IMR-90 (cell line): ENCODE measurements at places on chromosomes 16 and 17. TPM values are rescaled to one million over a fixed set of nuclear protein-coding genes. Genes with fewer than 3 reads are reported as not detected.
A peak's percentile ranks its signal among the peaks of the same experiment; 100 is the strongest.

The CACNA1H gene
- 1.6 and 1.7 TPM in 2 replicates for total RNA-seq

The ATP1B2 gene
- not detected in 2 replicates for total RNA-seq

The CFAP97D1 gene
- total RNA-seq, result under 0.01 TPM in 1 of 2 replicates, not detected in the other

The SOST gene
- not detected in 2 replicates for total RNA-seq

The TMC5 gene
- not detected in 2 replicates for total RNA-seq

The CDYL2 gene
- total RNA-seq, result 3.9 and 4.4 TPM in 2 replicates

DNA sequence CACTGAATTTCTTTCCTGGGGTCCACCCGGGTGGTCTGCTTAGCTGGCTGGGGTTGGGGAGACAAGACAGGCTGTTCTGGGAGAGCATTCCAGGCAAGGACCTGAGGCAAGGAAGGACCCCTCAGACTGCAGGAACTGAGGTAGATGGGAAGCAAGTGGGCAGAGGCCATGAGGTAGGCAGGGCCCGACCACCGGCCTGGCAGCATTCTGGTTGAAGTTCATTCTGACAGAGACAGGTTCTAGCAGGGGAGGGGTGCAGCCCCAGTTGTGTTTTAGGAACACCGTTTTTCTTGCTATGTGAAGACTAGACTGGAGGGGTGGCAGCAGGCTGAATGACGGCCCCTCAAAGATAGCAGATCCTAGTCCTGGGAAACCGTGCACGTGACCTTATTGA lies 17.5 kb downstream of the B9D1 start:
- no peak overlapping the region for H3K4me3 ChIP-seq
- H3K4me1 ChIP-seq, result peaks cover 26% of the 10 kb centered on the region
- no peaks in the 10 kb centered on the region for H3K36me3 ChIP-seq

GRCh38 chr17:82923366-82924113 lies 83.7 kb upstream of the ZNF750 start:
- H3K27ac ChIP-seq, result no peak overlapping the region
- H3K27me3 ChIP-seq, result no peaks in the 10 kb centered on the region
- H3K4me3 ChIP-seq, result no peak overlapping the region
- H3K4me1 ChIP-seq, result no peaks in the 10 kb centered on the region
- no peak for DNase-seq
- peaks cover 22% of the 10 kb centered on the region for H3K36me3 ChIP-seq

GRCh38 chr17:51015145-51015558 lies 105.5 kb downstream of the SPAG9 start:
- peak; percentile 43 for DNase-seq
- H3K4me3 ChIP-seq, result no peak overlapping the region
- H3K36me3 ChIP-seq, result peaks cover 18% of the 10 kb centered on the region
- no peaks in the 10 kb centered on the region for H3K27me3 ChIP-seq
- H3K4me1 ChIP-seq, result no peaks in the 10 kb centered on the region
- H3K27ac ChIP-seq, result peak overlapping the region; percentile 43; the same call in 1 of the 2 replicates

DNA sequence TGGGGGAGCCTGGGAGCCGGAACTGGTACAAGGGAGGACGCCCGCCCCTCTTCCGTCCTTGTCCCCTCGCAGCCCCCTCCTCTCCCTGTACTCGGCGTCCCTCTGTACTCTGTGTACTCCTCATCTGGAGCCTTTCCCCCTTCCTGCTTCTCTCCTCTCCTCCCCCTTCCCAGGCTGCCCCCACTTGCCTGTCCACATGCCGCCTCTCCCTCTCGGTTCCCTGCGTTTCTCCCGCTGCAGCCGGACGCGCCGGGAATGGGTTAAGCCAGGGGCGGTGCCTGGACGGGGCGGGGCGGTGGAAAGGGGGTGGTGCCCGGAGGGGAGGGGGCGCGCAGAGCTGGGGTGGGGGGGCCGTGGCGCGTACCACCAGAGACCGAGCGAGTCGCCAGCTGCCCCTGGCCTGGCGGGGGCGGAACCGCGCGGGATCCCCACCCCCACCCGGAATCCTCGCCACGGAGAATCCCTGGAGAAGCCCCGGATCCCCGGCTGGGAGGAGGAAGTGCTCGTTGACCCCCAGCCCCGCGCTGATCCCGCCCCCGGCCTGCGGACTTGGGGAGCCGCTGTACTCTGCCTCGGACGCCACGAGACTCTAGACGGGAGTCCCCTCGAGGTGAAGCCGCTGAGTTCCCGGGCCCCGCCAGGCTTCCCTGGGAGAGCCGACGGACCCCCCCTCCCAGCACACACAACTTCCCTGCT lies 22.6 kb downstream of the GJD3 start:
- H3K27ac ChIP-seq, result peak overlapping the region; percentile 87
- H3K4me1 ChIP-seq, result peaks cover 33% of the 10 kb centered on the region
- DNase-seq, result peak; percentile 50

GRCh38 chr16:35208001-35208935 lies 1748.9 kb downstream of the TP53TG3F start:
- H3K27me3 ChIP-seq, result no peaks in the 10 kb centered on the region
- no peak for DNase-seq
- no peak overlapping the region for H3K27ac ChIP-seq
- H3K4me3 ChIP-seq, result no peak overlapping the region
- H3K4me1 ChIP-seq, result no peaks in the 10 kb centered on the region
- H3K36me3 ChIP-seq, result no peaks in the 10 kb centered on the region

- no peak for DNase-seq
- H3K27ac ChIP-seq, result no peak overlapping the region
- no peak overlapping the region for H3K4me3 ChIP-seq
These were observed 18.3 kb downstream of the COQ7 start for GRCh38 chr16:19085679-19086200.

- peaks cover 3% of the 10 kb centered on the region; the same call in 1 of the 2 replicates for H3K4me1 ChIP-seq
- peak; percentile 49 for DNase-seq
- H3K27me3 ChIP-seq, result peaks cover 3% of the 10 kb centered on the region; the same call in 1 of the 2 replicates
- no peak overlapping the region for H3K4me3 ChIP-seq
These were observed 75.3 kb upstream of the AMZ2 start for GRCh38 chr17:68172461-68172954.

- peak overlapping the region; percentile 33 for H3K4me3 ChIP-seq
- DNase-seq, result no peak
- no peaks in the 10 kb centered on the region; the same call in 1 of the 2 replicates for H3K36me3 ChIP-seq
- H3K27me3 ChIP-seq, result no peaks in the 10 kb centered on the region
These were observed 27.2 kb upstream of the METRNL start for GRCh38 chr17:83052241-83052564.

- H3K4me1 ChIP-seq, result no peaks in the 10 kb centered on the region
- H3K27ac ChIP-seq, result no peak overlapping the region
- H3K4me3 ChIP-seq, result no peak overlapping the region
- H3K27me3 ChIP-seq, result peaks cover 33% of the 10 kb centered on the region; the same call in 1 of the 2 replicates
- no peak for DNase-seq
- H3K36me3 ChIP-seq, result no peaks in the 10 kb centered on the region
These were observed 76.5 kb upstream of the TNRC6C start for GRCh38 chr17:77882040-77882439.

GRCh38 chr16:72850021-72850420 lies 197.9 kb downstream of the ZFHX3 start:
- DNase-seq, result no peak
- H3K27me3 ChIP-seq, result no peaks in the 10 kb centered on the region
- peaks cover 27% of the 10 kb centered on the region for H3K4me1 ChIP-seq
